ENCODE measurements at places on chromosomes 7 and 10.

GRCh38 chr10:125038637-125039036 lies 96.7 kb downstream of the ZRANB1 start:
- DNase-seq: peak; percentile 79

DNA sequence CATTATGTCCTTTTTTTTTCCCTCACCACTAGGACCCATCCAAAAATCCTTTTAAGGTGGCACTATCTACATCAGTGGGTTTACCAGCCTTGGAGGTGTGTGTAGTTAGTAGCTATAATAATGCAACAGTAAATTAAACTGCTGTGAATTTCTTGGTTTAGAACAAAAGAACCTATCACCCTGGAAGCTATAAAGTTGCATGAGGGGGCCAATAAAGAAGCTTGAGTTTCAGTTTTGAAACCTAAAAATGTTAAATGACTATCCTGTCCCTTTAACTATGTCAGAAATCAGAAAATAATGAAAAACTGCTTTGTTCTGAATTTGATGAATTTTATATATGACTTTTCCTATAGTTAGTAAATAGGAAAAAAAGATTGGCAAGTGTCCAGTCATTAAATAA lies 80.2 kb downstream of the POLL start:
- no peak for DNase-seq

- DNase-seq: no peak
These were observed 17.0 kb downstream of the ADRA2A start for GRCh38 chr10:111093741-111094380.

DNA sequence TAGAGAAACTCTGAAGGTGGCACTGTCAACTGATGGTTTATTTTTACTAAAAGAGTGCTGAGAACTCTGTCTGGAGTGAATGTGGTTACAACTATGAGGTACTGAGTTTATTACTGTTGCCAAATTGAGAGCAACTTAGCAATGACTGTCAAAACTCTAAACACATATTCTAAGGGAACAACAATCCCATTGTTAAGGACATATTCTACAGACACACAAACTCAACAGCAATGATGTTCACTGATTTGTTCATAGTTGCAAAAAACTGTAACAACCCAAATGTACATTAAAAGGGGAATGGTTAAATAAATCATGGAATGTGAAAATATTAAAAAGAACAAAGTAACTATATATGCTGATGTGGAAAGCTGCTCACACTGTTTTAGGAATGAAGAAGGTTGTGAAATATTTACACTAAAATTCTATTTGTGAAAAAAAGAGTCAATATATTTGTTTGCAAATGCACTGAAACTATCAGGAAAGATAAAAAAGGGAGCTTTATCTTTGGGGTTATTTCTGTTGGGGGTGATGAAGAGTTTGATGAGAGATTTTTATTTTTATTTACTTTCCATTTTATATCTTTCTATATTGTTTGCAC lies 12.9 kb downstream of the PON2 start:
- no peak for DNase-seq

DNA sequence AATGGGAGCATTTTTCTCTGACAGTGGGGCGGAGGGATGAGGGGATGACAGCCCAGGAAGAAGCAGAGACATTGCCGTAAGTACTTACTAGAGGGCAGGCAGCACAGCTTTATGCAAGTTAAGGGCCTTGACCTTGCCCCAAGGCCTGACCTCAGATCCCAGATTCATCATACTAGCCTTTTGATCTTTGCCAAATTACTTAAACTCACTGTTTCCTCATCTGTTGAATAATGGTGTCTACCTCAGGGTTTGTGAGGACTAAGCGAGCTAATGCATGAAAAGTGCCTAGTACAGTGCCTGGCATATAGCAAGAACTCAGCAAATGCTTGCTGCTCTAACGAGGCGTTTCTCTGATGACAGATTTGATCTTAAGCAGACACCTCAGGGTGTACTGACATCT lies 3.5 kb upstream of the SEMA4G start:
- DNase-seq: no peak

- peak; percentile 22 for DNase-seq
These were observed 49.0 kb upstream of the LYZL1 start for GRCh38 chr10:29239569-29240472.

DNA sequence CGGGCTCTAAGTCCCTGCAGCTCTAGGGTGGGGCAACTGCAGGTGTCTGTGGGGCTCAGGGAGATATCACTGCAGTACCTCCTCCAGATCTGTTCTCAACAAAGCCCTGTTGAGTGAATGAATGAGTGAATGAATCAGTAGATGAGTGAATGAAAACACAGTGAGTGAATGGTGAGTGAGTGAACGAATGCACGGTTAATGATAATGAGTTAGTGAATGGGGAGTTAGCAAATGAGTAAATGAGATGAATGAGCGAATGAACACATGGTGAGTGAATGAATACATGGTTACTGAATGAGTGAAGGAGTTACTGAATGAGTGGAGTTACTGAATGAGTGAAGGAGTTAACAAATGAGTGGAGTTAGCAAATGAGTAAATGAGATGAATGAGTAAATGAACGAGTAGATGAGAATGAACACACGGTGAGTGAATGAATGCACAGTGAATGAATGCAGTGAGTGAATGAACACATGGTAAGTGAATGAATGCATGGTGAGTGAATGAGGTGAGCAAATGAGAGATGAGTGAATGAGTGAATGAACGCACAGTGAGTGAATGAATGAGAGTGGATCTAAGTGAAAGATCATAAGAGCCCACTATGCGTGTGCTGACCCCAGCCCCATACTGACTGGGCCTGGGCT lies 34.3 kb downstream of the STK32C start:
- DNase-seq: no peak

DNA sequence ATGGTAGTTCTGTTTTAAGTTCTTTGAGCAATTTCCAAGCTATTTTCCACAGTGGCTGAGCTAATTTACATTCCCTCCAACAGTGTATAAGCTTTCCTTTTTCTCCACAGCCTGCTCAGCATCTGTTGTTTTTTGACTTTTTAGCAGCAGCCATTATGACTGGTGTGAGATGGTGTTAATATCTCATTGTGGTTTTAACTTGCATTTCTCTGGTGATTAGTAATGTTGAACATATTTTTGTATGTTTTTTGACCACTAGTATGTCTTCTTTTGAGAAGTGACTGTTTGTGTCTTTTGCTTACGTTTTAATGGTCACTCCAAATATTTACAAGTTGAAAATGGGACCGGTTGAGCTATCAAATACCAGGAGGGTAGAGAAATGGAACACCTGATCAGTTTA lies 20.4 kb downstream of the GNG11 start:
- DNase-seq: no peak

DNA sequence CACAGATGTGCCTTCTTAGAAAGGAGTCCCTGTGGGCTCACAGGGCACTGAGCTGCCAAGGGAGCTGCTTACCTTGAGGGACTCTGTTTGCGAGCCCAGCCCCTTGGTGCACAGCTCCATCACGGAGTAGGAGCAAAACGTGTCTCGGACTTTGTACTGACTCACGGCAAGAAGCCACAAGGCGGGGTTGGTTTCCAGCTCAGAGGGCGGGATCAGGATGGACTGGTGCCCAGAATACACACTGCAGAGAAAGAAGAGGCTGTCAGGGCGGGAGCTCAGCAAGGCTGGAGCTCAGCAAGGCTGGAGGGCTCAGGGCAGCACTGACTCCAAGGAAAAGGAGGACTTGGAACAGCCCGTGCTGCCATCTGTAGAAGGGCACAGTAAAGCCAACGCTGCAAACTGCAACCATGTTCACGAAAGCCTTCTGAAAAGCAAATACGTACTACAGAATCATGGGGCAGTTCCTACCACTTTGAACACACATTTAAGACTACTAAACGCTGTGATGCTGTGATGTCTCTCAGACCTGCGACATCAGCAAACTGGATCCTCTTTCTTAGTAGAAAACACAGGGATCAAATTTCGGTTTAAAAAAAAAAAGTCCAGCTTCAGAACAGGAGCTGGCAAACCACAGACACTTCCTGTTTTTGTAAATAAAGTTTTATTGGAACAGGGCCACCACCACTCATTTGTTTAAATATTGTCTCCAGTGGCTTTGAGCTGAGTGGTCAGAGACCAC lies 194.3 kb downstream of the ZMYND11 start:
- DNase-seq: peak; percentile 96

DNA sequence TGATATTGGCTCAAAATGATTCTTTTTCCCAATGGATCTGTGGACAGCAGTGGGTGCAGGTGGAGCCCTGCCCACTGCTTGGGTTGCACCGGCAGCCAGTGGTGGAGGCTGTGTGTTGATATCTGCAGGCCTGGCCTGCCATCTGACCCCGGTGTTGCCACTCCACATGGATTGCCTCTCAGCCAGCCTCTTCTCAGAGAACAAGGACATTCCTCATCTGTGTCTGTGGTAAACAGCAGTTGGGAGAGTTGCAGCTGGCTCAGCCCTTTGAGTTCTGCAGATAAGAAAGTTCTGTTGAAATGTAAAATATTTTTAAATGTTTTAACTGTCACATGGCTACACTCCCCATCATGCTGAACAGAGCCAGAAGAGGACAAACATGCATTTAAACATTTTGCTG lies 374.9 kb upstream of the CELF2 start:
- DNase-seq: no peak

GRCh38 chr7:116021237-116021636 lies 9.3 kb downstream of the TFEC start:
- DNase-seq: no peak

GRCh38 chr10:103872137-103872931 lies 17.0 kb upstream of the SH3PXD2A start:
- DNase-seq: no peak

DNA sequence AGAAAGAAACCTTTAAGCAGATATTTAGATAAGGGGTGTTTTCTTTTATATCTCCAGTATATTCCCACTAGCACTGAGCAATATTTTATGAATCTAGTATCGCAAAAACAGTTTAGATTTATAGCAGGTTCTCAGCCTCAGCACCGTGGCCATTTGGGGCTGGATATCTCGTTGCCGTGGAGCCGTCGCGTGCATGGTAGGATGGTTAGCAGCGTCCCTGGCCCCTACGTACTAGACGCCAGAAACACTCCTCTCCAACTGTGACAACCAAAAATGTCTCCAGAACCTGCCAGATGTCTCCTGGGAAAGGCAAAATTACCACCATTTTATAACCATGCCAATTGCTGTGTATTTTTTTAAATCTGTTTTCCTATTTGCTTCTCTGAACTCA lies 172.9 kb downstream of the CACNB2 start:
- DNase-seq: peak; percentile 45

- no peak for DNase-seq
These were observed 15.3 kb upstream of the PWWP2B start for GRCh38 chr10:132381741-132382140.

GRCh38 chr7:42175834-42176723 lies 60.9 kb downstream of the GLI3 start:
- DNase-seq: peak; percentile 10

GRCh38 chr7:68185631-68186456 lies 1189.2 kb downstream of the TYW1 start:
- no peak for DNase-seq

GRCh38 chr7:73999664-74000435 lies 28.1 kb upstream of the ELN start:
- no peak for DNase-seq

DNA sequence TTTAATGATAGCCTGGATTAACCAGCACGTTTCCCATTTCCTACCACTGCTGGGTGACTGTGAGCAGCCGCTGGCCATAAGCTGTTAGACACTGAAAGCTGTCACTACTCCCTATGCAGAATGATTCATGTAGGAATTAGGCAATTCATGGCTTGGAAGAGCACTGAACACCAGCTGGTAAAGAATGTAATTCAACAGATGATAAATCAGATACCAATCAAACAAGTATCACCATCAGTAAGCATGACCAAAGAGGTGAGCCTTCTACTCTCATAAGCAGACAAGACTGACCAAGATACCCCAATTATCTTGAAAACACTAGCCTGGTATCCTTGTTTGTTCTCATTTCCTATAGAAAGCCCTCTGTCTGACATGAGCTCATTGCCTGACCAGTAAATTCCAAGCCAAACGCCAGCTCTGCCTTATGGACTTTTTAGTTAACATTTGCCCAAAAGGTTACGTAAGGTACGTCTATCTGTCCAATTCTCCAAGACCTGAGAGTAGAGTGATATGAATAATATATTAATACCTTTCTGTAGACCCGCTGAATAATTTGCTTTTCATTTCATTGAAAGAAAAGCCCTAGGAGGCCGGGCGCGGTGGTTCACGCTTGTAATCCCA lies 127.7 kb downstream of the ELMO1 start:
- no peak for DNase-seq

GRCh38 chr10:103589074-103589630 lies 95.6 kb downstream of the NEURL1 start:
- no peak for DNase-seq

DNA sequence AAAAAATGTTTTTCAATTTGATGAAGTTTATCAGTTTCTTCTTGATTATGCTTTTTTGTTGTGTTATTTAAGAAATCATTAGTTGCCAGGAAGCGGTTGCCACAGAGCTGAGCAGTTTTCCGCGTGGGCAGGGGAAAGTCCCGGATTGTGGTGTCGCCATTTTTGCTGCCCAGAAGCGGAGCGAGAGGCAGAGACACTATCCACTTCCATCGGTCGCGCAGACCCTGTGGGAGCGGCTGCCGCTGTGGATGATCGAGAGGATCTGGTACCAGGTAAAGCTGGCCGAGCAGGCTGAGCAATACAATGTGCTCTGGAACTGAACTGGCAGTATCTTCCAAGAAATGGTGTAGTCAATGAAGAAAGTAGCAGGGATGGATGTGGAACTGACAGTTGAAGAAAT lies 119.8 kb downstream of the ZNF736 start:
- DNase-seq: no peak

- DNase-seq: peak; percentile 39
These were observed 757 bp downstream of the ANKIB1 start for GRCh38 chr7:92246360-92247101.

- peak; percentile 6 for DNase-seq
These were observed 69.3 kb downstream of the OAT start for GRCh38 chr10:124349231-124349995.

DNA sequence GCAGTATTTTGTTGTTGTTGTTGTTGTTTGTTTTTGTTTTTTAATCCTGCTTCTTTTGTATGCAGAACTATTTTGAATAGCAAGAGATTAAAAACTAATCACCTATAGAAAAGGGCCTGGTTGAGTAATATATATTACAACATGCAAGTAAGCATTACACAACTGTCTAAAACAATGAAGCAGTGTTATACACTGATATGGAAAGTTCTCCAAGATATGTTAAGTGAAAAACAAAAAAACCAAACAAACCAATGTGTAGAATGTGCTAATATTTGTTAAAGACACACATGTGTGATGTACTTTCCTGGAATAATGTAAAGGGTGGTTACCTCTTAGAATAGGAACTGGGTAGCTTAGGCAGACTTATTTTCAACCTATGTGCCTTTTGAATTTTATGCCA lies 117.4 kb downstream of the ZNF365 start:
- DNase-seq: no peak
